ENCODE measurements at places on chromosomes 3 and 15.

- DNase-seq, result no peak
Observed at GRCh38 chr3:161969867-161970266, 473.3 kb downstream of the OTOL1 start.

DNA sequence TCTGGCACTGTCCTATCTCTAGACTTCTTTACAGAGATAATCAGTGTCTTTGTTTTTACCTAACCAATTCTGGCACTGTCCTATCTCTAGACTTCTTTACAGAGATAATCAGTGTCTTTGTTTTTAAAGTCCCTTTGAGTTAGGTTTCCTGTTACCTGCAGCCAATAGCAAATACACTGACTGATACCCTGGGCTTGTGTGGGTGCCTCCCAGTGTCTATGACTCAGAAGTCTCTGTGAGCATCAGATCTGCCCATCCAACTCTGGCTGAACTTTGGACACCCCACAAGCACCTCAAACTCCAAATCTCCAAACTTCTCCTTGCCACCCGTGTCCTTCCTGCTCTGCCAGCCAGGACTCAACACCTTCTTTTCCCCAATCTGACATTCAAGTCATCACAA is 30.4 kb downstream of the SLC41A3 start:
- DNase-seq, result no peak

- no peak for DNase-seq
Observed at GRCh38 chr15:39142500-39142899, 438.4 kb upstream of the THBS1 start.

DNA sequence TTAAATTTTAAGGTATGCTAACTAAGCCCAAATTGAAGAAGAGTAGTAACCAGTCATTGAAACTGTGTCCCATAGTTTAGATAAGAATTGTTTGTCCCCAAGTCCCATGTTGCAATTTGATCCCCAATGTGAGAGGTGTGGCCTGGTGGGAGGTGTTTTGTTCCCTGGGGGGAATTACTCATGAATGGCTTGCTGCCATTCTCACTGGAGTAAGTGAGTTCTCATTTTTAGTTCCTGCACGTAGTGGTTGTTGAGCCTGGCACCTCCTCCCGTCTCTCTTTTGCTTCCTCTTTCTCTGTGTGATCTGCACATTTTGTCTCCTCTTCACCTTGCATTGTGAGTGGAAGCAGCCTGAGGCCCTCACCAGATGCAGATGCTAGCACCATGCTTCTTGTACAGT is 1271.0 kb downstream of the NSUN3 start:
- no peak for DNase-seq

DNA sequence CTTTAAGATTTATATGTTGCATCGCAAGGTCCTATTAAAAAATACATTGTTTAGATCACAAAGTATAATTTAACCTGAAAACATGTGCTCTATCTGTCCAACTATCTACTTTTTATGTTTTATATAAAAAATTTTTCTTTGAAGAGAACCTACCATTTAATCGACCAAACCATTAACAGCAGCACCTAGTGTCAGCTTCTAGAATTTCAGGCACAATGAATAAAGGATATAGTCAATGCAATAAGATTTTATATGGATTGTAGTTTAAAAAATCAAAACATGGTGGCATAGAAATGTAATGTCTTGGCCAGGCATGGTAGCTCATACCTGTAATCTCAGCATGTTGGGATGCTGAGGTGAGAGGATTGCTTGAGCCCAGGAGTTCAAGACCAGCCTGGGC is 313.7 kb downstream of the GAP43 start:
- DNase-seq, result no peak

- DNase-seq, result no peak
Observed at GRCh38 chr15:78660584-78660983, 19.6 kb upstream of the CHRNB4 start.

DNA sequence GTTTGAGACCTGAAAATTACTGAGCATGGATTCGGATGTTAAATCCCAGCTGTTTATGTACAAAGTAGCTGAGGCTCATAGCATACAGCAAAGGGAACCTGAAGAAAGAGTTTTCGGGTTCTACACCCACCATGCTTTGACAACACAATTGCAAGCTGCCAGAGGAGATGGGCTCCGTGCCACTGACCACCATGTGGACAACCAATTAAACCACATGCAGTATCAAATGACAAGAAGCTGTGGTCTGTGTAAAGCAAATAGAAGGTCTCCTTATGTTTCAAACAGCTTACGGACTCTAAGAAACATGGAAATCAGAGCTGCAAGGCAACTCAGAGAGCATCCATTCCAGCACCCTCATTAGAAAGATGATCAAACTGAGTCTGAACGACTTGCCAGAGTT is 12.9 kb downstream of the GABRB3 start:
- DNase-seq, result no peak

GRCh38 chr15:82789491-82789890 is 16.4 kb downstream of the FSD2 start:
- no peak for DNase-seq

DNA sequence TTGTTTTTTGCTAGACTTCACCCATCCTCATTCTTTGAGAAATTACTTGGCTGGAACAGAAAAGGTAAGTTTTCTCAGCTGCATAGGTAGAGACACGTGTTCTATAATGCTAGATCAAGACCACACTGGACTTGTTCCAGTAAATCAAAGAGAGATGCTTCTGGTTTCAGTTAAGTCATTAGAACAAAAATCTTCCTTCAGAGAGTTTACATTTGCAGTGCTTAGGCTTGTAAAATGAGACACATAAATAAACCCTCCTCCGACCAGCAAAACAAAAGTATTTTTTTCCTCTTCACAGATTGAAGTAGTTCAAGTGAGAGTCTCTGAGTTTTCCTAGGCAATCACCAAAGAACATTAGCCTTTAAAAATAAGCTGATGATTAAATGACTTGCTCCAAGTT is 87.3 kb upstream of the PROK2 start:
- DNase-seq, result no peak

All from GM12864 (cell line).